ENCODE measurements at places on chromosomes 4 and X.

DNA sequence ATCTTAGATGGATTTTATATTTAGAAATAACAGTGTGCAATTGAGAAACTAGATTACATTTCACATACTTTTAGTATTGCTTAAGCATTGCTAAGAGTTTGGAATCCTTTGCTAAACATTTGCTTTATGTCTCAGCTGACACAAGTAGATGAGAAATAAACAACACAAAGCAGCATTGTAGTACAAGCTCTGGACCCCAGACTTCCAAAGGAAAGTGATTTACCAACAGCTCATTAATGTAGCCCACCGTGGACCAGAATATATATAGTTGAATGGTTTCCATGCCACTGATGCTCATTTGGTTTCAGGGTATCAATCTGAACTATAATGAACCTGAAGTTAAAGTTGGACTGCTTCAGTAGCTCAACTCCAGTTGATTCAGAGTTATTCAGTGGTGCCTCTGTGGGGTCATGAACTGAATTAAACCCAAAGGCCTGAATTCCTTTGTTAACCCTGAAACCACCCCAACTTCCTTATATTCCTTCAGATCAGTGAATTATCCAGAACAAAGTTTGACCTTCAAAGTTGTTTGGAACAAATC is 132.1 kb upstream of the NEIL3 start:
- DNase-seq: no peak

DNA sequence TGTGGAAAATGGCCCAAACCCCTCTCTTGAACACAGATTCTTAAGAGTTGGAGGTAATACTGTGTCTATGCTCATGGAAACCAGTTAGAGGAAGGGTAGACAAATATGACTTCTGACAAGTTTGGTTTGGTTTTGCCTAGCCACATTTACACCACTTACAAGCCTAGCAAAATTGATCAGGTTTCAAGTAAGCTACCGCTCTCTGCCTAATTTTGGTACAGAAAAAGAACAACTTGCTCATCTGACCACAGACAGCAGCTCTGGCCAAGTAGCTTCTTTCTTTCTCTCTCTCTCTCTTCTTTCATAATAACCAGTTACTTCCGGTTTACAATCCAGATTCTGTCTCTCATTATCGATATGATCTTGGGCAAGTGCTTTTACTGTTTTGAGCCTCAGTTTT is 260.0 kb downstream of the GLUD2 start:
- no peak for DNase-seq

DNA sequence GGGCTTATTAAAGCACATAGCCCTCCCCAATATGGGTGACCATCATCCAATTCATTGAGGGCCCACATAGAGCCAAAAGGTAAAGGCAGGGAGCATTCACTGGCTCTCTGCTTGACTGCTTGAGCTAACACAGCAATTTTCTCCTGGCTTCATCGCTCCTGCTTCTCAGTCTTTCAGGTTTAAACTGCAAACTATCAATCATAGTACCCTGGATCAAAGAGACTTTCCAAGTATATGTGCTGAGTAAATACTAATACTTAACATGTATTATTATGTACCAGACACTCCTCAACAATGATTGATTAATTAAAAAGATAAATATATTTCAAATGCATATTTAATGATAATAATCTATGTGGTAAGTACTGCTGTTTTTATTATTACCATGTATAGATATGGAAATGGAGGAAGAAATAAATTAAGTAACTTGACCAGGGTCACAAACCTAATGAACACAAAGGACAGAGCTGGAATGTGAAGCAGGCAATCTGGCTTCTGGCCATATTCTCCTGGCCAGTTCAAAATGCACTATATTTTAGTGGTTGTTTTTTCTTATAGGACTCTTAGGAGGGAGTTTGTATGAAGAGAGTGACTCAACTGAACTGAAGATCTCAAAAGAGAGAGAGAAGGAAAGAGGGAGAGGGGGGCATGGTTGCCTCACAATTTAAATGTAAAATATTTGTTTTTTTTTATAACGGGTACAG is 1197.3 kb downstream of the TECRL start:
- no peak for DNase-seq

DNA sequence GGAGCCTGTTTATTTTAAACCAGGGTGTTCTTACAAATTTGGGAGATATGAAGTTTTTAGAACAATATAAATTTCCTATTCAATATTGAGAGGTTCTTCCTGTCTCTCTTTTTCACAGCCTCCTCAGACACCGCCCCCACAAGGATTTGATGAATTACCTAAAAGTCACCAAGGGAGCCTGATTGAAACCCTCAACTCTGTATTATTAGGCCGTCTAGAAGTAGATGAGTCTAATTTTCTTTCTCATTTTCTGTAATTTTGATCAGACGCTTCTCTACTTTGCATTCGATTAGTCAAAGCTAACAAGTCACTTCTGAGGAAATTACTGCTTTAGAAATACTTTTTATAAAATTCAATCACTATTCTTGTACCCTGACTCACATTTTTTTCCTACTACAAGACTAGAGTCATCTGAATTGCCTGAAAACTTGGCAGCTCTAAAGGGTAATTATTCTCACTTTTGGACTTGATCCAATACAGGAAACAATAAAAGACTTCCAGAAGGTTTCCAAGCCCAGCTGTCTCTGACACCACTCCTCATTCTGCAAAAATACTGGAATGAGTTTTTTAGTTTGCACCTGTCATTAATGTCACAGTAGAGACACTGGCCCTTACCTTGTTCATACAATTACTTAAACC is 111.2 kb downstream of the ELOVL6 start:
- no peak for DNase-seq

DNA sequence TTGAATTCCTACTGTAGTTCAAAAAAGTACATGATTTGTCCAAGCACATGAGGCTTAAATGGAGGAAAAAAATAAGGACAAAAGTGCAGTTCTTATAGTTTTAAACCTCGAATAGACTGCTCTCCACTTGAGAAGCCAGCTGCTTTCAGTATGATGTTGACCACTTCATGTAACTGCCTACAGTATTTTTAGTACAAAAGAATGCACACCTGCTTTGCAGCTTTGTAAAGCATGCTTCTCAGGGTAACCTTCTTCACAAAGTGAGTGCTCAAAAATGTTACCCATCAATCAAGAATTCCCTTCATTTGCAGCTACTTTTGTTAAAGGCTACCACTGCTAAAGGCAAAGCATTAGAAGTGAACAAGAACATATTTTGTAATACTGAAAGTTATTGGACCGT is 83.4 kb upstream of the FAM47B start:
- no peak for DNase-seq

DNA sequence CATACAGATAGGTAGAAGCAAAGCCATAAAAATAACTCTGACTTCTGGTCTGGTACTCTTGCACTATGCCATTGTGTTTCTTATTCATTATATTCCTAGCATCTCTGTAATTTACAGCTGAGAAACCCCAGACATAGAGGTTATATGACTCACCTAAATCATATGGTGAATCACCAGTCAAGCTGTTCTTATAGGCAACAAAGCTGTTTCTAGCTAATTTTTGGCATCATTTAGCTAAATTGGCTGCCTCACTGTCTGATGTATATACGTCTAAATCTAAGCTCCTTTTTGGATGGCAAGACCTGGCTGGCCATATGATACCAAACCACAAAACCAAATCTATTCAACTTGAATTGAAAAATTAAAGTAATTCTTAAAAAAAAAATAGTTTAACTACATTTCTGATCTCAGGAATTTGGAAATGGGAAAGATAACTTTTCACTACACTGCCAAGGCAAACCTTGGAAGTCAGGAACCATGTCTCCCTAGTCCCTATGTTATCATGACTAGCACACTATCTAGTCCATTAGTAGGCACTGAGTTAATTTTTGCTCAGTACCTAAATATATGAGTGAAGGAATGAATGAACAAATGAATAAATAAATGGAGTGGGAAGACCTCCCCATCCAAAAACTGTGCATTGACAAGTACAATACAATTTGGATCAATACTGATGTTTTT is 41.3 kb upstream of the STAG2 start:
- no peak for DNase-seq

- no peak for DNase-seq
Measured at GRCh38 chrX:19212037-19212436, 89.8 kb upstream of the ADGRG2 start.

DNA sequence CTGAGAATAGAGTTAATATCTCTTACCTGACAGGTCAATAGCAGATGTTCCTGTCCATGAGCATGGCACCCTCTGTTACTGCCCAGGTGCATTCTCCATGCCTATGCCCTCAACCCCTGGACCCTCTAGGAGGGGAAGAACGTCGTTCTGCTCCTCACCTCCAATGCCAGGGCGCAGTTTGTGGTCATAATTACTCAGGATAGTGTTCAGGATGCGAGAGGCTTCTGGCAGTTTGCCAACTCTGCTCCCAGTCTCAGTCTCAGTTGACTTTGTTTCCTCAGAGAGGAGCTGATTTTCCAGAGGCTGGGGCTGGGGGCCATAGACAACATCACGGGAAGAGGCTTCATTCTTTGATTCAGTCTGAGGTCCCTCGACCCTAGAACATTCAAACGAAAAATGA is 4.4 kb downstream of the GABRE start:
- DNase-seq: no peak

GRCh38 chr4:137960371-137961050 is 281.6 kb downstream of the SLC7A11 start:
- DNase-seq: no peak

DNA sequence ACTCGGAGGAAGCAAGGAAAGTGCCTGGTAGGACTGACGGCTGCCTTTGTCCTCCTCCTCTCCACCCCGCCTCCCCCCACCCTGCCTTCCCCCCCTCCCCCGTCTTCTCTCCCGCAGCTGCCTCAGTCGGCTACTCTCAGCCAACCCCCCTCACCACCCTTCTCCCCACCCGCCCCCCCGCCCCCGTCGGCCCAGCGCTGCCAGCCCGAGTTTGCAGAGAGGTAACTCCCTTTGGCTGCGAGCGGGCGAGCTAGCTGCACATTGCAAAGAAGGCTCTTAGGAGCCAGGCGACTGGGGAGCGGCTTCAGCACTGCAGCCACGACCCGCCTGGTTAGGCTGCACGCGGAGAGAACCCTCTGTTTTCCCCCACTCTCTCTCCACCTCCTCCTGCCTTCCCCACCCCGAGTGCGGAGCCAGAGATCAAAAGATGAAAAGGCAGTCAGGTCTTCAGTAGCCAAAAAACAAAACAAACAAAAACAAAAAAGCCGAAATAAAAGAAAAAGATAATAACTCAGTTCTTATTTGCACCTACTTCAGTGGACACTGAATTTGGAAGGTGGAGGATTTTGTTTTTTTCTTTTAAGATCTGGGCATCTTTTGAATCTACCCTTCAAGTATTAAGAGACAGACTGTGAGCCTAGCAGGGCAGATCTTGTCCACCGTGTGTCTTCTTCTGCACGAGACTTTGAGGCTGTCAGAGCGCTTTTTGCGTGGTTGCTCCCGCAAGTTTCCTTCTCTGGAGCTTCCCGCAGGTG is 637 bp downstream of the AR start:
- DNase-seq: no peak

GRCh38 chrX:68807818-68808217 is 21.0 kb upstream of the EFNB1 start:
- DNase-seq: no peak

DNA sequence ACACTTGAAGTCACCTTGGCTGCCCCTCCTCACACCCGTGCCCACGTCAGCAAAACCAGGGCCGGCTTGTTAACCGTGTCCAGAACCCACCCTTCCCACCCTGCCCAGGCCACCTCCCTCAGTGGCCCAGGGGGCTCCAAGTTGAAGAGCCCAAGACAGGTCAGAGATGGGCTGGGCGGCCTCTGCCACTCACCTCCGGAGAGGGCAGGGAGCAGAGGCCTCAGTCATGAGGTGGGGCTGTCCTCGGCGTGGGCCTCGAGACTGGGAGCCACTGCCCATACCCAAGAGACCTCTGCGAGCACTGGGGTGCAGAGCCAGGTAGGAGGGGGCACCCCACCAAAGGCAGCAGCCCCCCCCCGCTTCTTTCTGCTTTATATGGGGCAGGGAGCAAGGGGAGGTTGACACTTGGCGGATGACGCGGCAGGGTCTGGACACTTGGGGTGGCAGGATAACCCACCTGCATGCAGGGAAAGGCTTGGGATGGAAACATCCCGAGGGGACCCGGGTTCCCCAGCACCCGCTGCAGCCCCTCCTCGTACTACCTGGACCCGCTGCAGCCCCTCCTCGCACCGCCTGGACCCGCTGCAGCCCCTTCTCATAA is 38.0 kb upstream of the SPON2 start:
- no peak for DNase-seq

- DNase-seq: no peak
Measured at GRCh38 chr4:29710519-29710918, 1009.6 kb upstream of the PCDH7 start.

DNA sequence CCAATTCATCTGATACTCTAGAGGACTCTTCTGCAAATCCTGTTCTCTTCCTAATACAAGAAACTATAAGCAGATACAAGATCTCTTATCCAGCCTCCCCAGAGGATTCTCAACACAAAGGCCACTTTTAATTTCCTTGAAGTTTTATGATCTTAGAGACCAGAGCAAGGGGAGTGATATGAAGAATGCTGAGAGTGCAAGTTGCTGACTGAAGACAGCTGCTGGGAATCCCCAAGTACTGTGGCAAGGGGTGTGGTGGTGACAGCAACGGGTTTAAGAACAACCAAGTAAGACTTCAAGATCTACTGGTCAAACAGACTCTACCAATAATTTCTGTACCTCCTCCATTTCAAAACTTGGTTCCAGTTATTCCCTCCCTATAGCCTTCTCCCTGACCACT is 7.0 kb downstream of the AMMECR1 start:
- DNase-seq: no peak

DNA sequence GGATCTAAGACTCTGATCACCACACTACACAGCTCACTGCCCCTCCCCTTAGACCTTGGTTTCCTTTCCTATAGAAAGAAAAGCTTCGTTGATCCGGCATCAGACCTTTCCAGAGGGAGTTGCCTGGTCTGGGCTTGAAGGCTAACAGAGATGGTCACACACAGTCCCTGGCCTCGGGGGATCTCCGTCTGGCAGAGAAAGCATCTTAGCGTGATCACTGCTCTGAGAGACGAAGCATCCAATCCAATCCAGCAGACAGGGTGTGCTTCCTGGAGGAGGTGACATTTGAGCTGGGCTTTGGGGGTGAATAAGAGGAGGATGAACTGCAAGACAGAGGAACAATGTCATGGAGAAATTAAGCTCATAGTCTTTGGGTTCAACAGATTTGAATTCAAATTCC is 49.5 kb downstream of the HTRA3 start:
- DNase-seq: no peak

DNA sequence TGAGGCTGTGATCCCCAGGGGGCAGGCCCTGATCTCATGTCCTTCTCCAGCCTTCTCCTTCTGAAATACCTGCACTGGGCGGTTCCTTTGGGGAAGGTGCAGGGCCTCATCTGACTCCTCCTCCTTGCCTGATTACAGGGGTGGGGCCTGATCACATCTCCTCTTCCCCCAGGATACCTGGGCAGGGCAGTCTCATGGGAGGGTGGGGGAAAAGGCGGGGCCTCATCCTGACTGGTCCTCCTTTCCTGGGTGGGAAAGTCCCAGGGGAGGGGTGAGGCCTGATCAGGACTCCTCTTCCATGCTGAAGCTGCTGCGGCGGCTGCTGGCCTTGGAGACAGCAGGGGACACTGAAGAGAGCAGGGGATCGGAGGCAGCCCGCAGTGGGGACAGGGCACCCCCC is 13.3 kb downstream of the TFE3 start:
- DNase-seq: no peak
